Karpas-422 (cell line): ENCODE measurements at places on chromosomes 12 and 14.

- no peak for DNase-seq
Observed at GRCh38 chr14:71267007-71267513, 359.8 kb downstream of the PCNX1 start.

DNA sequence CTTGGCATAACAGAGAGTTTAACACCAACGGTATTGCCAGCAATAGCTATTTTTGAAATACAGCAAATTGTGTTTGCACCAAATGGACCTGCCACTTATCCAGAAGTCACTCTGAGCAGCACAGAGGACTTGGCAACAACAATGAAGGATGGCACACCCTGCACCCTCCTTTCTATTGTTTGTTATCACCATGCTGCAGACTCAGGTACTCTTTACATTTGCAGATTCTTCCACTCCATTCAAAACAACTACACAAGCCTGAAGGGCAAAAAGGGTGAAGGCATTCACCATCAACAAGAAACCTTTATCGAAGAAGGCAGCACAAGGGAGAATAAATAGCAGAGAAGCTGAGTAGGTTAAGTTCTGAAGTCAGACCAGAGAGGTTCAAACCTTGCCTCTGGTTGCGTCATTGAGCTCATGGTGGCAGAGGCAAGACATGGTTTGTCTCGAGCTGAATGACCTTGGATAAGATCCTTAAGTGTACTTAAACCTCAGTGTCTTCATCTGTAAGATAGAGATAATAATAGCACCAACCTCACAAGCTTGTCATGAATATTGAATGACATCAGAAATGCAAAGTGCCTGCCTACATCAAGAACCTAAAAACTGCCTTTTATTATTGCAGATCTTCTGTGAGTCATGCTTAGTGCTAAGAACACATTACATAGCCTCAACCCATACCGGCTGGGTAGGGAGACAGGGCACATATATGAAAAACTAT, 1.4 kb upstream of the ACSM4 start:
- DNase-seq = no peak

GRCh38 chr12:91179315-91179714, 3.3 kb downstream of the DCN start:
- peak; percentile 77 for DNase-seq

- DNase-seq = no peak
Observed at GRCh38 chr12:131101703-131102492, 148.2 kb downstream of the ADGRD1 start.

DNA sequence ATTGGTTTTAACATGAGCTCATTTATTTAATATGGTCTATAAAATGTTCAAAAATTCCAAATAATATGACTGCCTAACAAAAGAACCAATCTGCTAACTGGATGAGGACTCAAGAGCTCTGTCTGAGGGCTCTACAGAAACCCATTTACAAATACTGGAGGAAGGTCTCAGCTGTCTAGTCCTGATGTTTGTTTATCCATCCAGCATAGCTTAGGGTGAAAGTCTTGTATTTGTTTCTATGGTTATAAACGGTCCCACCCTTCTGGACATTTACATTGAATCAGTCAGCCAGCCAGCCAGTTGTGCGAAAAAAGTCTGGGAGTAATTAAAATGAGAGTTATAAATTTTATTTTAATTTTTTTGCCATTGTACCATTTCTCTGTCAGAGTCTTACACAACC, 220.7 kb downstream of the BMP4 start:
- no peak for DNase-seq

- DNase-seq = peak; percentile 71
Observed at GRCh38 chr12:132686825-132687210, 324 bp downstream of the POLE start.
